ENCODE measurements at places on chromosomes 4 and X.

DNA sequence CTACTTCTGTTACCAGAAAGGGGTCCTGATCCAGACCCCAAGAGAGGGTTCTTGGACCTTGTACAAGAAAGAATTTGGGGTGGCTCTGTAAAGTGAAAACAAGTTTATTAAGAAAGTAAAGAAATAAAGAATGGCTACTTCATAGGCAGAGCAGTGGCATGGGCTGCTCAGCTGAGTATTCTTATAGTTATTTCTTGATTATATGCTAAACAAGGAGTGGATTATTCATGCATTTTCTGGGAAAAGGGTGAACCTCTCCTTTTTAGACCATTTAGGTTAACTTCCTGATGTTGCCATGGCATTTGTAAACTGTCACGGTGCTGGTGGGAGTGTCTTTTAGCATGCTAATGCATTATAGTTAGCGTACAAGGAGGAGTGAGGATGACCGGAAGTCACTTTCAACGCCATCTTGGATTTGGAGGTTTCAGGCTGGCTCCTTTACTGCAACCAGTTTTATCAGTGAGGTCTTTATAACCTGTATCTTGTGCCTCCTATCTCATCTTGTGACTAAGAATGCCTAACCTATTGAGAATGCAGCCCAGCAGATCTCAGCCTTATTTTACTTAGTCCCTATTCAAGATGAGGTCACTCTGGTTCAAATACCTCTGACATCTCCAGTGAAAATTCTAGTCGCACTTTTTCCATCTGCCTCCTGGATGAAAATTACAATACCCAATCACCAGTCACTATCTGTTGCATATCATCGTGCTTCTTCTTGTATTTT, 15.5 kb upstream of the TDO2 start:
- DNase-seq: no peak

DNA sequence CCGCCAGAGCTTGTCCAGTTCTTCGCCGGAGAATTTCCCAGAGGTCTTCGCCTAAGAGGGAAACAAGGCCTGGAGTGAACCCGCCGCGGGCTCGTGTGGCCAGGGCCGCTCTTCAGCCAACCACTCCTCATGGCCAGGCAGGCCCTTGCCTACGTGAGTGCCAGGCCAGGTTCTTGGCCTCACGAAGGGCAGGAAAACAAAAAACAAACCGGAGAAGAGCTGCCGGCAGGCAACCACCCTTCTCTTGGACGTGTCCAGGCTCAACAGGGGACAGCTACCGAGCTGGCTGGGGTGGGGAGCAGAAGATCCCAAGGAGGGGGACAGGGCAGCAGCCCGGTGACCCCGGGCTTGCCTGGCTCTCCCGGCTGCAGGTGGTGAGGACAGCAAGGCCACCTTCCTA, 13.3 kb downstream of the LRPAP1 start:
- DNase-seq: no peak

- DNase-seq: no peak
Observed at GRCh38 chr4:127732623-127733328, 2.6 kb downstream of the SLC25A31 start.

DNA sequence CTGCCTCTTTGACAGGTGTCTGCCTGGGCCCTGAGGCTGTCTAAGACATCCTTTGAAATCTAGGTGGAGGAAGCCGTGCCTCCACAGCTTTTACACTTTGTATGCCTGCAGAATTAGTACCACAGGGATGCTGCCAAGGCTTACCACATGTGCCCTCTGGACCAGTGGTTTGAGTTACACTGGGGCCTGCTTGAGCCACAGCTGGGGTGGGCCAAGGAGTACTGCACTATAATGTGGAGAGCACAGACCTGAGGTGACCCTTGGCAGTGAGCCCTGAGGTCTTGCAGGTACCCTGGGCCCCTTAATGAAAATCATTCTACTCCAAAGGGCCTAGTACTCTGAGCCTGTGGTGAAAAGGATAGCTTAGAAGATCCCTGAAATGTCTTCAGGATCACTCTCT, 27.2 kb upstream of the IRS4 start:
- no peak for DNase-seq

DNA sequence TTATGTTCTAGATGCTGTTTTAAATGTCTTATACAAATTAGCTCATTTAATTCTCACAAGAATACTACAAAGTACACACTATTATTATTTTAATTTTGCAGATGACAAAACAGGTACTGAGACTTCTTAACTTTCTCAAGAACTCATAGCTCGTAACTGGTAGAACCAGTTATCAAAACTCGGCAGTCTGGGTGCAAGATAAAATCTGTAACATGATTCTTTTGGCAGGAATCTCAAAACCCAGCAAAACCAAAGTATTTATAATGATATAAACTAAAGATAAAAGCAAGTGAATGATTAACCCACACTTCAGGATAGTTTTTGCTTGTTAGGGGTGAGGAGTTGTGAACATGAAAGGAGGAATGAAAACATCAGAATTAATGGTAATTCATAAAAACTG, 27.6 kb downstream of the CLNK start:
- no peak for DNase-seq

GRCh38 chr4:39353478-39354253, 12.5 kb downstream of the RFC1 start:
- DNase-seq: no peak

DNA sequence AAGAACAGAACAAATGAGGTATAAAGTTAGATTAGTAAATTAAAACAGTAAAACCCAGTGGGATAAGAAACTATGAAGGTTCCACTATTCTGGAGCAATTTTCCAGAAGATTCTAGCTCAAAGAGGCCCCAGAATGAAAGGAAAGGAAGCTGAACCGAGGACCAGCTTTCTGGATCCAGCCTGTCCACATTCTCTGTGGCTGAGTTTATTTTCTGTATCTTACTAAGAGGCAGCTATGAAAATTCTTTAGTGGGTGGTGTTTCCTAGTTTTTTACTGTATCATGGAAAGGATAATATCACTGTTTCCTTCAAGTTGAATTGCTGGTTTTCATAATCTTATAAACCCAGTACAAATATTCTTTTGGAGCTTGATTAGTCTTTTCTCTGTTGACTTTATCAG, 11.8 kb downstream of the DAPP1 start:
- DNase-seq: no peak

DNA sequence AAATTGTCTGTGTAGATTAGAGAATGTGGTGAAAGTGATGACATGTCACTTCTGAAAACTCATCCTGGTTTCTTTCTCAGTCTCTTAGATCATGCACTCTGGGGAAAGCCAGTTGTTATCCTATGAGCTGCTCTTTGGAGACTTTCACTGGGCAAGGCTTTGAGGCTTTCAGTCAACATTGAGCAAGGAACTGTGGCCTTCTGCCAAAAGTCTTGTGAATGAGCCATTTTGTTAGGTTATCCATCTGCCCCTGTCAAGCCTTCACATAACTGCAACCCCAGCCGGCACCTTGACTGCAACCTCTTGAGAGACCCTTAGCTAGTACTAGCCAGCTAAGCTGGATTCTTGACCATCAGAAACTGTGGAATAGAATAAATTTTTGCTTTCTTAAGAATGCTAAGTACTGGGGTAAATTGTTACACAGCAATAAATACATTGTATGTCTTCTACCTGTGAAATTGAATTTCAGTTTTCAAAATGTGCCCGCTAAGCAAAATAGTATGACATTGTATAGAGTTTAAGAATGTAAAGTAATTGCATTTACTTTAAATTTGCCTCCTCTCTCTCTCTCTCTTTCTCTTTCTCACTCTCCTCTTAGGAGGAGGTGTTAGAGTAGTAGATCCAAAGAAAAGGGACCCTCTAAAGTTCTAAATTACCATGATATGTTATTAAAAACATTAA, 1273.0 kb downstream of the RAPGEF2 start:
- DNase-seq: no peak

GRCh38 chr4:2761035-2761923, 5.1 kb upstream of the TNIP2 start:
- no peak for DNase-seq

- DNase-seq: no peak
Observed at GRCh38 chr4:159413306-159413943, 310.5 kb downstream of the RAPGEF2 start.

GRCh38 chr4:3748136-3748898, 17.9 kb upstream of the ADRA2C start:
- DNase-seq: no peak

DNA sequence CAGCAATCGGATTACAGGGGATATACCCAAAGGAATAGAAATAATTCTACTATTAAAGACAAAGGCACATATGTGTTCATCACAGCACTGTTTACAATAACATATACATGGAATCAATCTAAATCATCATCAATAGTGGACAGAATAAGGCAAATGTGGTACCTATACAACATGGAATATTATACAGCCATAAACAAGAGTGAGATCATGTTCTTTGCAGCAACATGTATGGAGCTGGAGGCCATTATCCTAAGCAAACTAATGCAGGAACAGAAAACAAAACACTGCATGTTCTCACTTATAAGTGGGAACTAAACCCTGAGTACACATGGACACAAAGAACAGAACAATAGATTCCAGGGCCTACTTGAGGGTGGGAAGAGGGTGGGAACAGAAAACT, 163.2 kb downstream of the CFAP299 start:
- DNase-seq: no peak

DNA sequence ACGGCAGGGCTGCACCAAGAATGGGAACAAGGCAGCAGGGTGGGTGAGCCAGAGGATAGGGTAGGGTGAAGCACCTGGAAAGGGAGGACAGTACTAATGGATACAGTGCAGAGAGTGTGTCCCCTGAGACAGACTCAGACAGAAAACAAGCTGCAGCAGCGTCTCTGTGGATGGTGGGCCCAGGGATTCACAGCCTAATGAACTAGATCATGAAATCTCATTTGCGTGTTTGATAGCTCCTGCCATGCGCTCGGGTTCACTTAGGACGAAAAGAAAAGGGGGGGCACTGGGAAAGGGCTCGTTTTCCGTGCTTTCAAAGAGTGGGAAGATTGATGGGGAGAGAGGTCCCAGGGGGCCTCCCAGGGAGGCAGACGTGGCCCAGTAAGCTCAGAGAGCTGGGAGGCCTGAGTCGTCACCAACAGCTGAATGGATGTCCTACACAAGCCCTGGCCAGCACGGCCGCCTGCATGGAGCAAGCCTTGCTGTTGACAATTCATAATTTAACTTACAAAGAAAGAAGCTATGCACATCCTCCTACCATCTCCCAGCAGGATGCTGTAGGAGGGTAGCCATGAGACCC, 446.9 kb downstream of the BCOR start:
- DNase-seq: no peak

- DNase-seq: no peak
Observed at GRCh38 chrX:54494989-54495813, 833 bp downstream of the FGD1 start.

GRCh38 chrX:85244450-85245211, 840 bp downstream of the ZNF711 start:
- no peak for DNase-seq

- no peak for DNase-seq
Observed at GRCh38 chrX:40153345-40154249, 55.8 kb upstream of the BCOR start.

- DNase-seq: no peak
Observed at GRCh38 chr4:159279084-159279483, 176.2 kb downstream of the RAPGEF2 start.

DNA sequence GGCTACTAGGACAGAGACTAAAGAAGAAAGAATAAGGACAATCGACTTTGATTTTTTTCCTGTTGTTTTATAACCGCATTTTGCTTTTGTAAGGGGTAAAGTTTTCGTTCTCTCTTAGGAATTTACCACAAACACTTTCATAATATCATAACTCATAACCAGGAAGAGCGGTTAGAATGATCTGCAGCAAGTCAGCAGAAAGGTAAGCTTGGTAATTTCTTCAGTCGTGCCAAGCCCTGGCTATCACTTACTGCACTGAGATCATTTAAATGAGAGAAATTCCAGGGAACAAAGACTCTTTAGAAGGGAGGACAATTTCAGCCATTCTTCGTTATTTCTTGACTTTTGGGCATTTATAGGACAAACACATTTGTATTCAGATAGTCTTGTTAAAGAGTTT, 258.1 kb downstream of the UNC5C start:
- no peak for DNase-seq

DNA sequence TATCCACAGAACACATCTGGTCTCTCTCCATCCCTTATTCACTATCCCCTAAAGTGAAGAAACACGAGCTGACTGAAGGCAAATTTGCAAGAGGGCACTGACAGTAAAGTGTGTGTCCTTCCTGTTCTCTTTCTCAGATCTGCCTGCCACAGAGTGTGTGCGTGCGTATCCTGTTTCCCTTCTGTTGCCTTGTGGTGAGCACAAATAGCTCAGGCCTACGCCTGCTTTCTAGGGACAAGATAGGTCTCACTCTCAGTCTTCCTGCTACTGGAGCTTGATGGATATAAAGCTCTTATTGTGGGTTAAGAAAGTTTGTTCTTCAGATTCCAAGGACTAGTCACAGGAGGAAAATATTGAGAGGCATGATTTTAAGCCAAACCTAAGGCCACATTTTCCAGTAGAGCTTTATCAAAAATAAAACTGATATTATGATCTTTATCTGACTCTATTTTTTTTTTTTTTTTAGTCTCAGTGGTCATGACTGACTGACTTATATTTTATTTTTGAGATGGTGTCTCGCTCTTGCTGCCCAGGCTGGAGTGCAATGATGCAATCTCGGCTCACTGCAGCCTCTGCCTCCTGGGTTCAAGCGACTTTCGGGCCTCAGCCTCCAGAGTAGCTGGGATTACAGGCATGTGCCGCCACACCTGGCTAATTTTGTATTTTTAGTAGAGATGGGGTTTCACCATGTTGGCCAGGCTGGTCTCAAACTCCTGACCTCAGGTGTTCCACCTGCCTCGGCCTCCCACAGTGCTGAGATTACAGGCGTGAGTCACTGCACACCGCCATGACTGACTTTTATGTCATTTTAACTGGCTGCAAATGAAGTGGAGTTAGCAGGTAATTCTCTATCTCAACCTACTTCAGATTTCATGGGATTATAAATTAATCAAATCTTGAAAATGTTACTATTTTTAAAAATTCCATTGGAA, 140.3 kb upstream of the SH3RF1 start:
- no peak for DNase-seq
